GM03348 (cell line): ENCODE measurements at places on chromosomes 7 and 10.

DNA sequence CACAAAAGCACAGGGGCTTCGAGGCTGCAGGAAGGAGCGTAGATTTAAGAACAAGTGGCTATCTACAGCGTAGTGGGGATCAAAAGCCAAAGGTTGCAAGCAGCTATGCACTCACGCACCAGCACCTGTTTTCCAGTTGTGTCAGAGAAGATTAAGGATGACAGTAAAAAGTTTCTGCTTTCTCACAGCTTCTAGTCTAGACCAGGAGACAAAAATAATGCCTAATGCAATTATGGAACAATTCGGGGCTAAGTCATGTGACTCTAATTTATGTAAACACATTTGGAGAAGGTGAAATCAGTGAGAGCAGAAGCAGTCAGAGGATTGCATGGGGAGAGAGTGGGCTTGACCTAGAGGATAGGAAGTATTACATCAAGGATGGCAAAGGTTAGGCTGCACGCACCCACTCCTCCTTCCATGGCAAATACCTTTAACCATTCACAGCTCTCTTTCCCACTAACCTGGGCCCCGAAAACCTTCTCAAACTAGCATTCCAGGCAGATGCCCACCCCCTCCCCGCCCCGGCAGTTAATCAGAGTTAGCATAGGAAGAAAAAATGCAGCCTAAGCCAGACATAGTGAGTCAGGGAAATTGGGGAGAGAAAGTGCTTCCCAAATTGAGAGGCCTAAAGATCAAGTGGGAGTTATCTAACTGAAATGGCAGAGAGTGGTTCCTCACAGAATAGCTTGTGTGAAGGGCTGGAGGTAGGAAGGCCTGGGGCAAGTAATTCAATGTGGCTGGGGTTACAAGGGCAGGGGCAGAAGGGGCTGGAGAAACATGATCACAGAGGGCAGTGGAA, 48.2 kb upstream of the GPAM start:
- peak; percentile 26 for DNase-seq

DNA sequence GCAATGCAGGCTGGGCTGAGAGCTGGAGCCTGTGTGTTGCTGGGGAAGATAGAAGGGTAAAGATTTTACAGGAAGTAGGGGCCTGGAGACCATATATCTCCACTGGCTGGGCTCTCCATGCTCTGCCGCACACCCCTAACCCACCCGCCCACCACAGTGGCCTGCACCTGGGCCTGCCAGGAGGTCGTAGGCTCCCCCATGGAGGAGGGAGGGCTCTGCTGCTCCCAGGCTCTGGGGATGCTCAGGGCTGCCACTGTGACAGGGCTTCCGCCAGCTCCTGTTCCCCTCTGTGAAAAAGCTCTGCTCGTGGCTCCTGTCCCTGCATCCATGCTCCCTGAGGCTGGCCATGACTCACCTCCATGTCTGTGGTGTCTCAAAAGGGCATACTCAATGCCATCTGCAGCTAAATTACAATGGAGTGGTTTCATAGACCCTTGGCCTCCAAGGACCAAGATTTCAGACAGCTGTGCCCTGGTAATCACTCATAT, 106.0 kb downstream of the CXCL12 start:
- peak; percentile 45 for DNase-seq

- peak; percentile 73 for DNase-seq
Observed at GRCh38 chr10:49139846-49140195, 6.0 kb upstream of the FAM170B start.

GRCh38 chr10:98411768-98412167, 3.2 kb downstream of the PYROXD2 start:
- peak; percentile 34 for DNase-seq

DNA sequence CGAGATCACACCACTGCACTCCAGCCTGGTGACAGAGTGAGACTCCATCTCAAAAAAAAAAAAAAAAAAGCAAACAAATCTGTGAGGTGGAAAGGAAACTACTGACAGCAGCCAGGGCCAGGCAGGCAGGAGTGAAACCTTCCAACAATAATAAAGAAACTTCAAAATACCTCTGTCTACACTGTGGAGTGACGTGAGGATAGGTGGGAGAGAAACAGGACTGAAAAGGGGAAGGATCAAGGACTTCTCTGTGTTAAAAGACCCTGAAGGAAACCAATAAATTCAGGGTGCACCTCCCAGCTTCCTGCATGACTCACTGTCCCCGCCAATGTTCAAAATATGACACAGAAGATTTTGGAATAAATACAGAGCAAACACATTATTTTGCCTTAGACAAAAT, 82.9 kb downstream of the KIAA1549 start:
- no peak for DNase-seq

GRCh38 chr10:116043861-116044260, 229.1 kb downstream of the GFRA1 start:
- DNase-seq, result no peak

GRCh38 chr7:28149291-28150101, 31.1 kb downstream of the JAZF1 start:
- no peak for DNase-seq

DNA sequence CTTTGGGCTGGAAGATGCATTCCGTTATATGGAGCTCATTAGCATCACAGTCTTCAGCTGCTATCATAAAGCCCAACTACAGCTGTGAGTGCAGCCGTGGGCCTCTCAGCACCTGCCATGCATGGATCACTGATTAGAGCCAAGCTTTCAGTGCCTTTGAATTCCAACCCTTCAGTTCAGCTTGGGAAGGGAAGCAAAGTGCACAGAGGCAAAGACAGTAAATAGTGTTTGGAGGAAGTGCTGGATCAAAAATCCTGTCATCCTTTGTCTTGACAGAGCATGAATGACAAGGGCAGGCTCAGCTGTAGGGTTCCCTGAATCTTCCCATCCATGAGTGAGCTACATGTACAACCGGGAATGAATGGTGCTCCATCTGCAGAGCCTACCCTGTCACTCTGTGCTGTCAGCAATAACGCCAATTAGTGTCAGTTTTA, 153.7 kb downstream of the DNAJB9 start:
- no peak for DNase-seq
